Hematopoietic multipotent progenitor cell (in vitro differentiated cells): ENCODE measurements at places on chromosomes 1 and 21. TPM values are rescaled to one million over a fixed set of nuclear protein-coding genes. Genes with fewer than 3 reads are reported as not detected.

Gene OVAAL
- total RNA-seq = not detected

Gene ZNF593OS
- total RNA-seq = not detected

Gene LPAR3
- total RNA-seq = 0.27 TPM

Gene SFN
- total RNA-seq = 0.54 TPM

Gene TMIGD3
- total RNA-seq = 0.27 TPM

Gene TNFRSF9
- under 0.01 TPM for total RNA-seq

Gene LINGO4
- under 0.01 TPM for total RNA-seq

Gene SLC6A17
- not detected for total RNA-seq

Gene DNAH14
- total RNA-seq = 5.4 TPM

GRCh38 chr1:66350001-66350547 lies 183.9 kb upstream of the SGIP1 start:
- DNase-seq = peak; percentile 72

DNA sequence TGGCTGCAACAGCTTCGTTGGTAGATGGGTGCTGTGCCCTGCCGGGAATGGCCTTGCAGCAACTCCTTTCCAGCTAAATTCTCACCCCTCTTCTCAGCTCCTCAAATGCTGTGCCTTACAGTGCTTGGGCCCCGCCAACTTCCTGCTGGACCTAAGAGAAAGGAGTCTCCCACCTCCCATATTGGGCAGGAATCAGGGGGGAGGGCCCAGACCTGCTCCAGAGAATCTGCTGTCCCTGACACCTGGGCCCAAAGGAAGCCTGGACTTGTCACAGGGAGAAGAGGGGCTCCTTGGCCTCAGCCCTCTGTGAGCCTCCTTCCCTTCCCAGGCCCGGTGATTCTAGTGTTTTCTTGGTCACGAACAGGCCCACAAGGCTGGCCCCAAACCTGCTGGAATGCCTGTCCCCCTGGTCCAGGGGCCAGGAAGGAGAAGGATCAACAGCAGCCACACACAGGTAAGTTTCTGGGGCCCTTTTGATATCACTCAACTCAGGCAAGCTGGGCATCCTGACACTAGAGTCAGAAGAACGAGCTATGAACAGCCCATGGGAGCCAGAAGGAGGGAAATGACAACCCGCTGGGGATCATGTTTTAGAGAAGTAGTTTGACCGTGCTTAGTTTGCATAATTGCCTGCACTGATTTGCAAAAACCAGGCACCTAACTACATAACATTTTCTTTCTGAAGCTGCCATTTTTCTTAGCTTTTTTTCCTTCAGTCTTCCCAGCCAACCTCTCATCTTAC lies 86.2 kb downstream of the CD247 start:
- DNase-seq = no peak

DNA sequence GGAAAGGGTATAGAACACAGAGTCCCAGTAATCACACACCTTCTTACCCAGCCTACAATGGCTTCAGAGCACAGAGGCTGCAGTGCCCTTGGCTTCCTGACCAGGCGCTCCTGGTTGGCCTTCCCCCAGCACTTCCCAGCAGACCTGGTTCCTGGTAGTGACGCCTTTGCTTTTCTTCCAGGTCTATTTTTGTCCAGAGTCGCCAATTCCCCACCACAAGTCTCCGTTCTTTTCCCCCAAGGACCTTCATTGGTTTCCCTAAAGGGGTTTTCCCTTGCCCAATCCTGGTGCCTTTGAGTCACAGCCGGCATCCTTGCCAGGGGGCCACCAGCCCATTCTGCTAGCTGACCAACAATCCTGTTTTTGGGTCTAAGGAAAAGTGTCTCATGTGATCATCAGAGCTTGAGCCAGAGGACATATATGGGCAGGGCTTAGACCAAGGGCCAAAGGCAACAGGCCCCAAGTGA lies 84.8 kb downstream of the KCNJ15 start:
- no peak for DNase-seq

DNA sequence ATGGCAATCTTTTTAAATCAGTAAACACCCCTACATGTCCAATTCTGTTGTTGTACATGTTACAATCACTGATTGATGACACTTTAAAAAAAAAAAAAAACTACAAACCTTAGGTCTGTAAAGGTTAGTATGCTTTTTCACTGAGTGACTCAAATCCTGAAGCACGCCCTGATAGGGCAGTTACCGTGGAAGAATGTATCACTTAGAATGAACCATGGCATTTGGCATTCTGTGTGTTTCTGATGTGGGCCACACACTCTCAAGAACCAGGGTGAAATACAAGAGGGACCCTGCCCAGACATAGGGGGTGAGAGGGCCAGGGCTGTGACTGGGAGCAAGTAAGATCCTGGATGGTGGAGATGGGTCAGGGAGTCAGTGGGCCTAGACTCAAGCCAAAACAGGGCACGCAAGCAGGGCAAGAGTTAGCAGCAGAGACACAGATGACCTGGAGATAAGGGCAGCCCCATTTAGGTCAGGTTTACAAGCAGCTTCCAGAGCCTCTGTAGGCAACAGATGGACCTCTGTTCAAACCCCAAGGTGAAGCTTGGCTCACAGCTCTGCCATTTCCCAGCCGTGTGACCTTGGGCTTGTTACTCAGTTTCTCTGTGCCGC lies 47.6 kb upstream of the DMRTB1 start:
- DNase-seq = no peak

GRCh38 chr21:42013376-42013775 lies 3.2 kb upstream of the ZBTB21 start:
- DNase-seq = no peak

- DNase-seq = no peak
Observed at GRCh38 chr1:163875200-163875926, 553.6 kb downstream of the NUF2 start.

DNA sequence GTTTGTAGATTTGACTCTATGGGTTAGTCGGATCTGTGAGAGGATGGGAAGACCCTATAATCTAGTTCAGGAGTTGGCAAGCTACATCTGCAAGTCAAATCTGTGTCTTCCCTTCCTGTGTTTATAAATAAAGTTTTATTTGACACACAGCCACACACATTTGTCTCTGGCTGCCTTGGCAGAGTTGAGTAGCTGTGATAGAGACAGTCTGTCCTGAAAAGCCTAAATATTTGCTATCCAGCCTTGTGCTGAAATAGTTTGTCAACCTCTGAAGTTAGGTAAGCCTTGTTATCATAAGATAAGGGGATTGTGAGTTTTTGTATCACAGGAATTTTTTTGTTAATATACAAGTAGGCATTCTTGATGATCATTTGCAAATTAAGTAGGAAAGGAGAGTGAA lies 136.8 kb downstream of the NOS1AP start:
- DNase-seq = no peak

GRCh38 chr21:33682992-33683627 lies 40.8 kb downstream of the ITSN1 start:
- DNase-seq = no peak

GRCh38 chr1:80639777-80640533 lies 1160.8 kb upstream of the ADGRL2 start:
- DNase-seq = no peak

DNA sequence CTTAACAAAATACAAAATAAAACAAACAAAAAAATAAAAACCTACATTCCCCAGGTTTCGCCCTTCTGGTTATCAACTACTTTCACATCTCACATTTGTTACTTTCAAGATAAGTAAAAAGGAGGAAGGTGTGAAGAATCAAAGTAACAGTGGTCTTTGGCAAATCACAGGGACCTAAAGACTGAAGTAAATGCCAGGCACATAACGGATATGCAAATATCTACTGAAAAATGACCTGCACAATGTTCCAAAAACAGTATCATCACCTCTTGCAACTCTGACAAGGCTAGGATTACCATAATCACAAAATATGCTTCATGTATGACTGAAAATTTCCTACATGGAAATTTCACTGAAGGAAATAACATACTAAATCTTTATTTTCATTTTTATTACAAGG lies 29.3 kb downstream of the COP1 start:
- DNase-seq = no peak

DNA sequence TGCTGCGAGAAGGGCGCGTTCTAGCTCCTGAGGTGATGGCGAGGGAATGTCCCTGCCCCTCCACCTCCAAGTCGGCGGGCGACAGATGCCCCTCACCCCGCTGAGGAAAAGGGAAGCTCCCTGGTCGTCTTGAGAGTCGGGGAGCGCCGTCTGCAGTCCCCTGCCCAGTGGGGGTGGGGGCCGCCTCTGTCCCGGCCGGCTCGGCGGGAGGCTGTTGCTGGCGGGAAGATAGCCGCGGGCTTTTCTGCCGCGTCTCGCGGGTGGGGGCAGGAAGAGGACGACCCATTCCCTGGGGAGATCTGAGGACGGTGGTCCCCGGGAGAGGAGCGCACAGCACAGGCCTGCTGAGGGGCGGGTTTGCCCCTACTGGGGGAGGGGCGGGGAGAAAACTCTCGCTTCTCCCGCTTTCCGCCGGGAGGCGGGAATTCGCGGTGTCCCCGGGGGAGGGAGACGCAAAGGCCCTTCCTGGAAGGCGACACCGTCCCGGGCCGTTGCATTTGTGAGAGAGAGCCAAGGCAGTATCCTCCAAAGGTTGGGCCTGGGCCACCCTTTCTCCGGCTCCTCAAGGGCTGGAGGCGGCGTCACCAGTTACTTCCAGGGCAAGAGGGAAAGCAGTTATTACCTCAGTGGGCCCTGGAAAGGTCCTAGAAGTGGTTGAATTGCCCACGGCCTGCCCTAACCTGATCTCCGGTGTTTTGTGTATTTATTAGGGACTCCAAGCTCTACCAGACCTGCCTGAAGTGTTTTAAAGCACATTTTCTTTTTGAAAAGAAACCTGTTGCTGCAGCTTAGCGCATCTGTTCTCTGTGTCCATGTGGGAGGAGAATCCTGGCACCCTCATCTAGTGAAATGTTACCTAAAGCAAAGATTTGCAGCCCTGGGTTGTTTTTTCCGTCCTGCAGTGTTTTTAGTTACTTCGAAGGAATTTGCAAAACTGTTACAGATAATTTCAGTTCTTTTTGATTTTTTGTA lies 648 bp downstream of the S100PBP start:
- DNase-seq = no peak

DNA sequence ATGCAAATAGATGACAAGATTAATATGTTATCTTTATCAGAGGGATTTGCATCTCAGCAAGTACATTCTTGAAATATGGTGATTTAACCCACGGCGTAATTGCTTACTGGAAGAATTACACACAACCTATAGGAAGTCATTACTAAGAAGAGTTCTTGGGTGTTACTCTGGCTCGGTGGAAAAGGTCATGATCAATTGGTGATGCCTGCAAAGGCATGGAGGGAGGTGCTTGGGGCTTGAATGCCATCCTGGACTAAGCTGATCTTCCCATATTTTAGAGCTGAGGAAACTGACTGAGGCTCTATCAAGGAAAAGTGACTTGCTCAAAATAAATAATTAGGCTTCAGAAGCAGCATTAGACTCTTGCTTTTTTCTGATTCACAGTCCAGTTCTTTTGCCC lies 137.5 kb upstream of the JUN start:
- DNase-seq = no peak

DNA sequence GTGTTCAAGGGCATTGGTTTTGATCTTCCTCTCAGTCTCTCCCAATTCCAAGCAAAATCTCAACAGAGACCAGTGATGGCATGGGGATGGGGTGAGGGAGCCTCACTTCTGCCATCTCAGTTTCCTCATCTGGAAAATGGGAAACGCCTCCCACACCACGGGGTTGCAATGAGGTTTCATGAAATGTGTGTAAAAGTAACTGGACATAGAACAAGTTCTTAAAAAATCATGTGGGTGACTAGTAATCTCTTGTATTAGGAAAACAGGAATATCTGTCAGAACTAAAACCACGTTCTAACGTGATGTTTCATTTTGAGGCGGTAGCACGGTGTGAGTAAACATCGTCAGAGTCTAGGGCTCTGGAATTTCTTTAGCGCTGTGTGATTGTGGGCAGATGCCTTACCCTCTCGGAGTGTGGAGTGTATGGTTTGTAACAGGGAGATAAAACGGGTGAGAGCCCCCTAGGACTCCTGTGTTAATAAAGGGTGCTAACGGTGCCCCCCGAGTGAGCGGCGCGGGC lies 55.5 kb upstream of the DNAJC6 start:
- no peak for DNase-seq

GRCh38 chr21:37873655-37874054 lies 42.6 kb downstream of the KCNJ6 start:
- DNase-seq = no peak

- no peak for DNase-seq
Observed at GRCh38 chr1:160731990-160732389, 7.1 kb upstream of the SLAMF7 start.

DNA sequence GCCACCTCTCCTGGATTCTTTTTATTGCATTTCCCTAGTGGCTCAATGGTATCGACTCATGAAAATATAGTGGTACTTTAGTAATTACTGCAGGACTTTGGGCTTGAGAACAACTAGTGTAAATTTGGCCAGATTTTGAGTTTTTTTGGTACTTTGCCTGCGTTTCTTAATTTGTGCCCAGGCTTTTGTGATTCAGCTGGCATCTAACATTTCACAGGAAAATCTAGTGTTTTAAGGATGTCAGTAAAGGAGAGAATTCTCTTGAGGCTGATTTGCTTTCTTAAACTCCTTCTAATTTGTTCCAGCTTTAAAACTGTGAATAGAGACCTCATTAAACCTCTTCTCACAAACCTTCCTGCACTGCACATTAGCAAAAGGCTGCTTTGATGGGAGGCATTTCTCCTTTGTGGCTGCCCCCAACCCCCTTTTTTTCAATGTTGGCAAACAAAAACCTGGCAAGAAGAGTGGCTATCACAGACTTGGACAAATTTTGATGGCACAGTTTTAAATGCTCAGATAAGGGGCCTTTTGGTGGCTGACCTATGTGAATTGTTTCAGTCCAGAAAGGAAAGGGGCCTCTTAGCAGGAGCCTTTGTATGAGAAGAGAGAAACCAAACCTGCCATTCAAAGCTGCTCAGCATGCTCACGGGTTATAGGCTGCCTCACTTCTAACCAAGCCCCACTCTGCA lies 113.4 kb upstream of the RAVER2 start:
- no peak for DNase-seq

DNA sequence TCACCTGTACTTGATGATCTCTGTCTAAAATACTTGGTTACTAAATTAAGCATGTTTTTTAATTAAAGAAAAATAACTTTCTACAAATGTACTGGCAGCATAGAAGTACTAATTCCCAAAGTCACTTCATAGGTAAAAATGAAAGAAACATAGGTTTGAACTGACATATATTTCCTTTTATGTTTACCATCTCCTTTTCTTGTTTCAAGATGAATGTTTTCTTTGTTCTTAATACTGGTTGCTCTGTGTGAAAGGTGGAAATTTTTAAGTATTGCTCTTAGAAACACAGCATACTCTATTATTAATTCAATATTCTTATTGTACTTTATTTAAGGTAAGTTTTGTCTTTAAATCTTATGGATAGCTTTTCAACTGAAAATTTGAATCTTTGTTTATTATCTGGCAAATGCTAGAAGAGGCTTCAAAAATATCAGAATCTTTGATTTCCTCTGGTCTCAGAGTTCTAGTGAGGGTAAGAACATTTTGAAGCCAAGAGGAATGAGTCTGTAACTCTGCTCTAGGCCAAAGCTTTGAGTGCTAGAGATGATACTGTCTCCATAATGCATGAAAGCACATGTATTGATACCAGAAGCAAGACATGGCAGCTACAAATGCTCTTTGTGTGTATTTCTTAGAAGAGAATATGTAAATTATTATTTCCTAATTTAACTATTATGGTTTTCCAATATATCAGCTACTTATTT lies 18.2 kb downstream of the RRP15 start:
- DNase-seq = no peak
